ENCODE measurements at places on chromosomes 12 and 14.

DNA sequence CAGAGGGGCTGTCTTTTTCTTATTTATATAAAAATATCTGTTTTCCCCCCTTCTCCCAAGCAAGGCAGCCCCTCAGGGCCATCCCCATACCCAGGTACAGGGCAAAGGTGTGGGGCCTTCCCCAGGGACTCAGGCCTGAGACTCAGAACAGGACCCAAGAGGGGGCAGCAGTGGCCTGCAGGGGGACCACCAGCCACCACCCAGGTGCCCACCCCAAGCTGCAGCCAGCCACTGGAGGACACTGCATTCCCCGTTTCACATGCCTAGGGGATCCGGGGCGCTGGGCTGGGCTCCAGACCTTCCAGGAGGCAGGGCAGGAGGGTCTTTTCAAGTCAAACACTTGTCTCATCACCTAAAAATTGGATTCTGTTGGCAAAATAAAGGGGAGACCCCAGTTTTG lies 83.3 kb downstream of the SCARB1 start:
- DNase-seq: no peak

DNA sequence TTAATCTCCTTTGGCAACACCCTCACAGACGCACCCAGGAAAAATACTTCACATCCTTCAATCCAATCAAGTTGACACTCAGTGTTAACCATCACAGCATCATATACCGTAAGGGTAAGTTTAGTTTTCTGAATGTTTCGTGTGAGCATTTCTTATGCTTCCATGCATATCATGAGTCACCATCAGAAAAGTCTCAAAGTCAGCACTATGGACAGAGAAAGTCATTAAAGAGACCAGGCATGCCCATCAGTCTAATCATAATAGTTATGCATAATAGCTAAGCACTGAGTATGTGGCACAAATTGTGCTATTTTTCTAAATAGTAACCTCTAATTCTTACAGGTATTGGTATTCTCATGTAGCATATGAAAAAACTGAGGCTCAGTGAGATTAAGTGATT lies 158.8 kb upstream of the PRMT8 start:
- no peak for DNase-seq

- peak; percentile 25 for DNase-seq
These were observed 664 bp downstream of the LRFN5 start for GRCh38 chr14:41607304-41607775.

DNA sequence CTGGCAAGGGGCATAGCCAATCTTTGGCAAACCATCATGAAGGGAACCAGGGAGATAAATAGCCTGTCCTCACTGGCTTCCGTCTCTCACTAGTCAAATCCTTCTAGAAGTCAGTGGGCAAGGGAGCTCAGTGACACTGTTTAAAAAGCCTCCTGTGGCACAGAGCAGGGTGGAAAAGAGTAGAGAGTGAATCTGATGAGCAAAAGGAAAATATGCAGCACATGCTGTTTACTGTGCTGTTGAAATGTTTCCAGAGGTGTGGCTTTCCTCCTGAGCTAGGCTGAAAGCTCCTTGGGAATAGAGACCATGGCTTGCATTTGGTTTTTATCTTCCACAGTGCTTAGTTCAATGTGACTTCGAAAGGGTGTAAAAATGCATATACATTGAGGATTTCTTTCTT lies 7.7 kb upstream of the DYRK2 start:
- DNase-seq: no peak

DNA sequence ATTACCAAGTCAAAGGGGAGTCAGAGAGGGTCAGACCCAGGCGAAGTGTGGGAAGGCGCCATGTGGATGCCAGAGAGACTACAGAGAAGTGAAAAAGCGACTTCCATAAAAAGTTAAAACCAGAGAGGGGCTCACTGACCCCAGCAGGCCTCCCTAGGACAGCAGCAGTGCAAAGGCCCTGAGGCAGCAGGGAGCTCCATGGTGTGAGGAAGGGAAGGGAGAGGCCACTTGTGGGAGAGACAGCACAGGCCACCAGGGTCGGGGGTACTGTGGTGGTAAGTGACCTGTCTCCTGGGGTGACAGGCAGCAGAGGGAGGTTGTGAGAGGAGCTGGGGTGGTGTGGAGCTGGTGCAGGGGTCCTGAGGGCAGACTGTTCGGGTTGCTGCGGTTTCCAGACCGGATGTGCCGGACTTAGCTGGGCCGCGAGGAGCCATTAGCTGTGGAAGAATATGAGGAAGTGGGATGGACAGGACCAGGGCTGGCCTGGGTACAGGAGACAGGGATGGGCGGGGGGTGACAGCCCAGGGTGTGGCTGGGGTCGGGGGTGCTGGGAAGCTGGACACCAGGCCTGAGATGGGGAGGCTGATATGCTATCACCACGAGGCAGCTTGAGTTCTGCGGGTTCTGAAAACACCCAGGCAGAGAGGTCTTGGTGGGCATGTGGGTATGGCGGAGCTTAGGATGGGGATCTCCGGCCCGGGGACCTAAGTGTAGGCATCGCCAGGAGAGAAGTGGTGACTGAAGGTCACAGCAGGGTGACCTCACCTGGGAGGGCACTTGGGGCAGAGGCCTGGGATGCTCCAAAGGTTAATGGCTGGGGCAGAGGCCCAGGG lies 22.7 kb downstream of the SETD1B start:
- DNase-seq: no peak

GRCh38 chr12:51977320-51977753 lies 25.8 kb downstream of the ACVR1B start:
- no peak for DNase-seq

- no peak for DNase-seq
These were observed 15.0 kb upstream of the MDM2 start for GRCh38 chr12:68792952-68793351.

DNA sequence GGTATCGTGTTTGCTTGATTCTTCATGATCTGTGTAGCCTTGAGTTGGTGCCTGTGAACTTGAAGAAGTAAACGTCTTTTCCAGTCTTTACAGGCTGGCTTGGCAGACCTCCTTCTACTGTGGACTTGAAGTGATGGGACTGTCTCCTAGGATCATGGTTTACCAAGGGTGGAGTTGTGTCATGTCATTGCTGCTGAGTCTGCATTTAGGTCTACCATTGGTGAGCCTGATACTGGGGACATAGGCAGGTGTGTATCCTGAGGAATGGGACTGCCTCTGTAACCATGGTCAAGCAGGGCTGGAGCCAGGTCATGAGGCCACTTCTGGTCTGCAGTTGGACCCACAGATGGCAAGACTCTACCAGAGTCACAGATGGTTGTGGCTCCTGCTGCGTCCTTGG lies 20.7 kb upstream of the PPP1R12A start:
- no peak for DNase-seq

- DNase-seq: no peak
These were observed 161.2 kb downstream of the RERGL start for GRCh38 chr12:17928708-17929366.

DNA sequence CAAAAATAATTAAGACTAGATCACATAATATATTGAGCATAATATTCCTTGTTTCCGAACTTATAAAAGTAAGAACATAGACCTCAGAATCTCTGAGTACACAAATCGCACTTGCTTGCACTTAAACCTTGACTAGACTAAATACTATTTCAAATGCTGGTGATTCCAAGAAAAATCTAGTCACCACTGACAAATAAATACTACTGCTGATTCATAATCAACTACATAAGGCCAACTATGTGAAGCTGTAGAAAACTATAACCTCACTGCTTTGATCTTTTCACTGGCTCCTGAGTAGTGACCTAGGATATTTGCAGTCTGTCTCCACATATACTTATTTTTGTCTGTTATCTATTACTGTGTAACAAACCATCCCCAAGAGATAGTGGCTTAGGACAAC lies 245.4 kb downstream of the DIO2 start:
- no peak for DNase-seq

GRCh38 chr12:131346555-131347344 lies 364.1 kb upstream of the SFSWAP start:
- no peak for DNase-seq

GRCh38 chr14:68862954-68863594 lies 70.2 kb upstream of the ZFP36L1 start:
- DNase-seq: peak; percentile 49

DNA sequence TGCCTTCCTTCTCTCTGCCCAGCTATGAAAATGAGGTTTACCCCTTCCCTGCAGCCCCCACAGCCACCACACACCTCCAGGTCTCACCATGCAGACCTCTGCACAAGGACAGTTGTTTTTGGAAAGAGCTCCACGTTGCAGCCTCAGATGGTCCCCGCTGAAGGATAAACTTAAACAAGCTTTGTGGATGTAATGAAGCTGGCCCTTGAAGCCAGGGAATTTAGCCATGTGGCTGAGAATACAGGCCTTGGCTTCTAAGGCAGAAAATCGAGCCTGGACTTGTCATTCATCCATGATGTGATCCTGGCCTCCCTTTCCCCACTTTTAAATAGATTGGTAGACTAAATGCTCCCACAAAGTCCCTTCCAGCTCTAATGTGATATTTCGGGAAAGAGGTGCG lies 79.4 kb downstream of the TBX3 start:
- DNase-seq: no peak

DNA sequence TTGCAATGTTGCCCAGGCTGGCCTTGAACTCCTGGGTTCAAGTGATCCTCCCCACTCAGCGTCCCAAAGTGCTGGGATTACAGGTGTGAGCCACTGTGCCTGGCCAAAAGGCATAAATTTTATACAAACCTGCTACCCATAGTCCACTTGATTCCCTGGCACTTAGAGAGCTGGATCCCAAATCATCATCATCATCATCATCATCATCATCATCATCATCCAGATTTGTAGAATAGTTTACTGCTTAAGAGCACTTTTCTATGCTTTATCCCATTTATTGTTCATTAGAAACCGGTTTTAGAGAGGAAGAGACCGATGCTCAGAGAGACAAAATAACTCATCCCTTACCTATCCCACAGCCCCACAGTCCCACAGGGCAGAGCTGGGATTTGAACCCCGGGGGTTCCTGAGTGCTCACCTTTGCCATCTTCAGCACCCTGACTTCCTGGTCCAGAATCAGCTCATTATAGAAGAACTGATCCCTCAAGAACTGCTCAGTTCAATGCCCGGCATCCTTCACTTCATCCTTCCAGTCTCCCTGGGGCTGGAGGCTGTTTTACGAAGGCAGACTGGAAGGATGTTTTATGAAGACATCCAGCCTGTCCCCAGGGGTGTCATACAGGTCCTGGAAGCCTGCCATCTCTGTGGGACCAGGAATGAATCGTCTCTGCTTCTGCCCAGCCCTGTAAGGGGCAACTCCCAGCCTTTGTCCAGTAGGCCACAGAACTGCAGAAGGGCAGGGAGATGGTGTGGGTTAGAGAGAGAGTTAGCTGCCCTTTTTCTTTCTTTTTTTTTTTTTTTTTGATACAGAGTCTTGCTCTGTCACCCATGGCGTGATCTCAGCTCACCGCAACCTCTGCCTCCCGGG lies 20.2 kb upstream of the OASL start:
- no peak for DNase-seq

DNA sequence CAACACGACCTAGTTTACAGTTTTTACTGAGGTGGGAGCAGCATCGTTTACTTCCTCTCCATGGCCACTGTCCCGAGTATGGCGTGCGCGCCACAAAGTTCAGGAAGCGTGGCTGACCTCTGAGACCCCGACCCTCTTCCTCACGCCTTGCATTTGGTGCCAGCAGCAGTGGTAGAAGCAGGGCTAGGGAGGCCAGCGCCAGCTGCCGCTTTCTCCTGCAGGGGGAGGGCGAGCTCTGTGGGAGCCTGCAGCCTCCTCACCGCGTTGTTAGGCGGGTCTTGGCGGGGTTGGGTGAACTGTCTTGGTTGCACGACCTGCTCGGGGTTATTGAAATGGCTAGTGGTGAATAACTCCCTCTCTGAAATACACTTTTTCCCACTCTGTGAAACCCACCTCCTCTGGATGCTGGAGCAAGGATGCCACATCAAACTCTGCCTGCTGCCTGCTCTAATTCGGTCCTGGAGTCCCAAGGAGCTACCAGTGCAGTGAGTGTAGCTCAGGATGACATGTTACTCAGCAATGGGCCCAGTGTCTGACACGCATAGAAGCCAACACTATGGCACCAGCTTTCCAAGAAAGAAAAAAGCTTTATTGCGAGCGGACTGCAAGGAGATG lies 22.3 kb upstream of the TDRD9 start:
- no peak for DNase-seq

- no peak for DNase-seq
These were observed 876.8 kb downstream of the SLC6A15 start for GRCh38 chr12:84035766-84036165.

- DNase-seq: no peak
These were observed 19.4 kb upstream of the SLC25A3 start for GRCh38 chr12:98574110-98574509.

DNA sequence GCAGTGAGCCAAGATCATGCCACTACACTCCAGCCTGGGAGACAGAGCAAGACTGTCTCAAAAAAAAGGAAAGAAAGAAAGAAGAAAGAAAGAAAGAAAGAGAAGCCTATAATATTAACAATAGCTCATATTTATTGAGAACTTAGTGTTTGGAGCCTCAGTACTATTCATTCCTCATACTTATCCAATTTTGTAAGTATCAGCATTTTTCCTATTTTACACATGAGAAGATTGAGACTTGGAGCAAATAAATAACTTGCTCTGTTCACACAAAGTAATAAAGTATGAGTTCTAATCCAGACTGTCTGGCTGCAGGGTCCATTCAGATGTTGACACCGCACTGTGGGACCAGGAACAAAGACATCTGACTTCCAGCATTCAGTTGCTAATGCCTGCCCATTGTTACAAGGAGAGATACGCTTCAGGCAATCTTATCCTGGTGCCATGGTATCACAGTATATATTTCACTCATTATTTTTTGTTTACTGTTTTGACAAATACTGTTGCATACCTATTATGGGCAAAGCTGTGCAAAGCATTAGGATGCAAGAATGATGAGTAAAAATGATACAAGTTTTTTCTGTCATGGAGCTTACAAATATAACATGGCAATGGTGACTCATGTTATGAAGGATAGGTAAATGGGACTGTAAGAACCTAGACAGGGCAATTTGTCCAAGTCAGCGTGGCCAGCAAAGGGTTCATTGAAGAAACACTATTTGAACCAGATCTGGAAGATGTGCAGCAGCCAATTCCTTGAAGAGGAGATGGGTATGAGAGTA lies 21.4 kb upstream of the TMTC2 start:
- DNase-seq: no peak
